Fibroblast of skin of scalp (primary cell): ENCODE measurements at places on chromosomes 6 and 20.

- no peak for DNase-seq
Measured at GRCh38 chr6:47084610-47085009, 42.5 kb upstream of the ADGRF1 start.

- peak; percentile 67 for DNase-seq
Measured at GRCh38 chr6:87905101-87905641, 142.5 kb upstream of the SPACA1 start.

DNA sequence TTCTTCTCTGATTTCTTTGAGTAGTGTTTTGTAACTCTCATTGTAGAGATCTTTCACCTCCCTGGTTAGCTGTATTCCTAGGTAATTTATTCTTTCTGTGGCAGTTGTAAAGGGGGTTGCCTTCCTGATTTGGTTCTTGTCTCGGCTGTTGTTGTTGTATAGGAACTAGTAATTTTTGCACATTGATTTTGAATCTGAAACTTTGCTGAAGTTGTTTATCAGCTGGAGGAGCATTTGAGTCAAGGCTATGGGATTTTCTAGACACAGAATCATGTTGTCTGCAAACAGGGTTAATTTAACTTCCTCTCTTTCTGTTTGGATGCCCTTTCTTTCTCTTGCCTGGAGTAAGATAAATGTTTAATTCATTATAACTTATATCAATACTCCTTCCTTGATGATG, 86.4 kb downstream of the OLIG3 start:
- no peak for DNase-seq

DNA sequence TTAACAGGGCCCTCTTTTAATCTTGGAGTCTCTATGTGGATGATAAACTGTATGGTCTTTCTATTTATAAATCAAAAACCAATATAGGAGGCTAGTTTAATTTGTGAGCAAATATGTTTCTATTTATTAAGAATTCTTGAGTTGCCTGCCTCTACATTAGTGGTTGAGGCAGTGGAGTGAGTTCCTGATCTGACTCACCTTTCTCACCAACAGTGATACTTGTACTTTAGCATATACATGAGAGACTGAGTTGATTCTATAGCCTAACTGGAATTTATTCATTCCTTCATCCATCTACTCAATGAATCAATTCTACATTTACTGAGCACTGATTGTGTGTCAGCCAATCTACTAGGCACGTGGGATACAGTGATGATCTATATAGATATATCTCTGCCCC, 126.9 kb downstream of the TRMT11 start:
- no peak for DNase-seq

DNA sequence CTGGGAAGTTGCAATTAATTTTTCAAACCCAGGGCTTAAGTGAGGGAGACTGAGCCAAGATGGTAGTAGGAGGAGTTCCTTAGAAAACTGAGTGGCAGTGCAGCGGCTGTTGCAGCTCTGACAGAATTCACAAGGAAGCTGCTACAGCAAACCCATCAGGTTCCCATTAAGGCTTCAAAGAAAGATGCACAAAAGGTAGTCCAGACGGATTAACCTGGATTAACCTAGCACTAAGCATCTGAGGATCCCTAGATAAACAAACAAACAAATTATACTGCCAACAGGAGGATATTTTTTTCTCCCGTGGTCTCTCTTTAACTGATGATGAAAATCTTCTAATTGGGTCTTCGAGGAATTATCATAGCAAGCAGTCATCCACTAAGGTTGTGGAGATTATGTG, 5.2 kb downstream of the TENT5A start:
- no peak for DNase-seq
